ENCODE measurements at places on chromosomes 3 and 15.
A peak's percentile ranks its signal among the peaks of the same experiment; 100 is the strongest.

DNA sequence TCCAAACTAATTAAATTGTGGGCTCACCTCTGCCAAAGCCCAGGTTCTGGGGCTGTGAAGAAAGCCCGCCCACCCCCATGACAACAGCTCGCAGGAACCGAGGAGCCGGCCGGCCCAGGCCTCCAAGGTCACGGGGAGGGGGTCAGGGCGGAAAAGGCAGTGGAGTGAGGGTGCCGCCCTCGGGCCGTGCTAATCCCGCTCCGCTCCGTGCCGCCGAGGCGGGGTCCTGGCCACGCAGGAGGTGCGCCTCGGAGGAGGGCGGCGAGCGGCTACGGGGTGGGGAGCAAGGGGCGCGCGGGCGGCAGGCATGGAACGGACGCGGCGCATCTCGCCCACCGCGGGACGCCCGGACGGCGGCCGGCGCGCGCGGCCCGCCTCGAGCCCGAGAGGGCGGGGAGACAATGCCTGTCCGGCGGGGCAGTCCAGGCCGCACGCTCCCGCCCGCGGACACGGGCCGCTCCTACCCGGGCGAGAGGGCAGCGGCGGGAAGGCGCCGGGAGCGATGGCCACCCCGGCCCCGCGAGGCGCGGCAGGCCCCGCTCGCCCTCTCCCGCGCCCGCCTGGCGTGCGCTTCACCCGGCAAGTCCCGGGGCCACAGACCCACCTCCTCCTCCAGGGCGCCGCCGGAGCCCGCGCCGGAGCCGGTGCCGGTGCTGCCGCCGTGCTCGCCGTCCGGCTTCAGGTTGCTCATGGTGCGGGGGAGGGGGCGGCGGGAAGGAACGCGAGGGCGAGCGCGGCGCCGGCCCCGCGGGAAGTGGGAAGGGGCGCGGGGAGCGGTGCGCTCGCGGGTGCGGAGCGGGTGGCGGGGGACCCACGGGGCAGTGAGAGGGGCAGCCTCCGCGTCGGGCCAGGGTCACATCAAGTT is 528 bp downstream of the RBPMS2 start:
- DNase-seq, result no peak

DNA sequence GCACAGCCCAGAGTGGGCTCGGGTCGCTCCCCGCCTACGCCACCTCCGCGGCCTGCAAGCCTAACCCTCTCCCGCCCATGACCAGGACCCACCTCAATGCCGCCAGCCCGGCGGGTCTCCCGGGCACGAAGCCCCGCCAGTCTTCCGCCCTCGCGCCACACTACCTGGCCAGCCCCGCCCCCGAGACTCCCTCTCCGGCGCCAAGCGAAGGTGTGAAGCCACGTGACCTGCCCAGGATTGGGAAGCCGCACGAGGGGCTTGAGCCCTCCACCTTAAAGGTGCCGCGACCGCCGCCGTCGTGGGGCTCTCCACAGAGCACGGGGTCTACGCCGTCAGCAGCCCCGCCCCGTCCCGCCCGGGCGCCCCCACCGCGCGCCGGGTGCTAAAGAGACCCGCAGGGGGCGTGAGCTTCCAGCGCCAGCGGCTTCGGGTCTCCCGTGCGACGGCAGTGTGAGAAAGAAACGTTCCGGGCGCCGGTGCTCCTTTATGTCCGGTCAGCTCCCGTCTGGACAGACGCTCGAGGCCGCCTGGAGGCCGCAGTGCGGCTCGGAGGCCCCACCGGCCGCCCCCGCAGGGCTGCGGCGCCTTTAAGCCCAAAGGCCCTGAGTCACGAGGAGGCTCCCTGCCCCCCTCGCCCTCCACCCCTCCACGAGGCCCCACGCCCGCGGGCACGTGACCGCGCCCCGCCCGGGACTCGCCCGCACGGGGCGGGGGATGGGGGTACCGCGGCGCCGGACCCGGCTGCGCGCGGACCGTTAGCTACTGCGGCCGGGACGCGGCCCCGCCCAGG is at the start of gene CPEB1:
TSS of gene CPEB1 (minus strand) at position 319 of the 790 bp plus-strand sequence. CDS start 18,904 bp downstream, outside the sequence.
- peak; percentile 19 for DNase-seq

- DNase-seq, result no peak
These were observed 69.9 kb downstream of the EPHB3 start for GRCh38 chr3:184631472-184631861.

DNA sequence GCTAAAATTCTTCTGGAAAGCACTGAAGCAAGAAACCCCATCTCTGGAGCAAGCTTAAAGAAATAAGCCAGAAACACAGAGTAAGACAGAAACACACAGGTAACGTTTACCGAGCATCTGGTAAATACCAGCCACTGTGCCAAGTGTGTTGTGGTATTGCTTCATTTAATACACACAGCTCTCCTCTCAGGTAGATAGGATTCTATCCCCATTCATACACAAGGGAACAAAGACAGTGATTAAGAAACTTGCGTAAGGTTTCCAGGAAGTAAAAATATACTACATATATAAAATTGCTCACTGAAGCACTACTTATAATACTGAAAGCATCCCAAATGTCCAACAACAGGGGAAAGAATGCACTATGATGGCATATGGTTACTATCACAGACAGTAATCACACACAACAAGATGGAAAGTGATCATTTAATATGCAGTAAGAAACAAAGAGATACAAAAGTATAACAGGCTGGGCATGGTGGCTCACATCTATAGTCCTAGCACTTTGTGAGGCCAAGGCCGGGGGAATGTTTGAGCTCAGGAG is 27.5 kb downstream of the TAMM41 start:
- no peak for DNase-seq

DNA sequence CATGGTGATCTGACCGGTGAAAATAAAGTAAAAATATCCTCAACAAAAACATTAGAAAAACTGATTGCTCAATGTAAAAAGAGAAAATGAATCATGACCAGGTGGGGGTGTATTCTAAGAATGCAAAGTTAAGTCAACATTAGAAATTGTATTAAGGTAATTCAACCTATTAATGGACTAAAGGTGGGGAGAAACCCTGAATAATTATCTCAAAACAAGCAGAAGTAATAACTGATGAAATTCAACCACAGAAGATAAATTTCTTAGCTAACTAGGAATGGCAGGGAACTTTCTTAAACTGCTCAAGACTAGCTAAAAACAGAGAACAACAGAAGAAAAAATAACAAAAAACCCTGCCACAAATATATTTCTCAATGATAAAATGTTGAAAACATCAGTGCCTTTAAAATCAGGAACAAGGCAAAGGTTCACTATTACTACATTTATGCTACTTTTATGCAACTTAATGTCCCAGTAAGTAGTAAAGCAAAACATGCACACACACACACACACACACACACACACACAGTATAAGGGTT is 204.4 kb upstream of the THBS1 start:
- no peak for DNase-seq

- DNase-seq, result no peak
These were observed 160.5 kb upstream of the UMPS start for GRCh38 chr3:124569761-124570160.

GRCh38 chr3:113097960-113098447 is 107.2 kb downstream of the GTPBP8 start:
- no peak for DNase-seq

DNA sequence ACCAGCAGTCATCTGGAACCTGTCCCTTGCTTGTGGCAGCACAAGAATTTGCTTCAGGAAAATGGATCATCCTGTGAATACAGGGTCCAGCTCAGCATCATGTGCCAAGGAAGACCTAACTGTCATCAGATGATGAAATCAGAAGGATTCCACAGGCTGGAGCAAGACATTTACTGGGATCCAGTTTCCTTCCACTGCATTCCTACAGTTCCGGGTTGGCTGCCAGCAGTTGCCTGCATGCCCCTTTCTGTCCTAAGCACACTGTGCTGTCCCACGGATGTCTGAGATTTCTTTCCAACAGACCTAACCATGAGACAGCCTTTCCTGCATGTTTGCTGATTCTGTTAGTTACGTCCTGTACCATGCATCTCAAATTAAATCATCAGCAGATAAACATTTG is 140.7 kb downstream of the IMPG2 start:
- DNase-seq, result no peak

DNA sequence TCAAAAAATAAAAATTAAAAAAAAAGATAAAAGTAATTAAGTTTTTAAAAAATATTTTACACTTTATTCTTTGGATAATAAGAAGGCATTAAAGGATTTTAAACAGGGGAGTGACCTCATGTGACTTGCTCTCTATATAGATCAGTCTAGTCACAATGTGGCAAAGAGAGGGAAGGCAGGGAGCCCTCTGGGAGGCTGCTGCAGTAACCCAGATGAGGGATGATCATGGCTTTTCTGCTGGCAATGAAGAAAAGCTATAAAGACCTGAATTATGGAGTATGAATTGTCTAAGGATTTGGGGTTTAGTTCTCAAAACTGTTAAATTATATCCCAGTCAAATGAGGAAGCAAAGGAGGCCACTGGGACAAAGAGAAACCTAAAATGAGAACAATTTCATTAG is 58.1 kb downstream of the SUMF1 start:
- DNase-seq, result no peak

DNA sequence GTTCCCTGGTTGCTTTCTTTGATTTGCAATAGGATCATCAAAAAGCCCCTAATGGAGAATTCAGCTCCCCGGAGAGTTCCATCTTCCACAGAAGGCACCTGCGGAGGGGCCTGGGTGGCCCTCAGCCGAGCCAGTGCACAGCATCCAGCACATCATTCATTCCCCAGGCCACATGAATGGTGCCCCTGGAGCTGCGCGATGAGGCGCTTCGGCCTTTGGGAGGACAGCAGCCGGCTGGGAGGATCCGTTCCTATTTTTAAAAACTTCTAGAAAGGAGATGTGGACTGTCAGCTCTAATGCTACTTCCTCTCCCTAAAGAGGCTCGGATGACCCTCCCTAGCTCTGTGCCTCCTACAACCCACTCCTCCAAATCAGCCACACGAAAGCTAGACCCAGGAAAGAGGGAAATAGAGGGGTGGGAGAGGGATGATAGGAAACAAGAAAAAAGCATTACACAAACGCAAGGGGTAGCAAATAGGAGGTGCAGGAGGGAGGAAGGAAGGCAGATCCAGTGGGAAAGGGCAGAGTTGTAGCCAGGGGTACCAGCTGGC is 20.3 kb downstream of the EHD4 start:
- no peak for DNase-seq

DNA sequence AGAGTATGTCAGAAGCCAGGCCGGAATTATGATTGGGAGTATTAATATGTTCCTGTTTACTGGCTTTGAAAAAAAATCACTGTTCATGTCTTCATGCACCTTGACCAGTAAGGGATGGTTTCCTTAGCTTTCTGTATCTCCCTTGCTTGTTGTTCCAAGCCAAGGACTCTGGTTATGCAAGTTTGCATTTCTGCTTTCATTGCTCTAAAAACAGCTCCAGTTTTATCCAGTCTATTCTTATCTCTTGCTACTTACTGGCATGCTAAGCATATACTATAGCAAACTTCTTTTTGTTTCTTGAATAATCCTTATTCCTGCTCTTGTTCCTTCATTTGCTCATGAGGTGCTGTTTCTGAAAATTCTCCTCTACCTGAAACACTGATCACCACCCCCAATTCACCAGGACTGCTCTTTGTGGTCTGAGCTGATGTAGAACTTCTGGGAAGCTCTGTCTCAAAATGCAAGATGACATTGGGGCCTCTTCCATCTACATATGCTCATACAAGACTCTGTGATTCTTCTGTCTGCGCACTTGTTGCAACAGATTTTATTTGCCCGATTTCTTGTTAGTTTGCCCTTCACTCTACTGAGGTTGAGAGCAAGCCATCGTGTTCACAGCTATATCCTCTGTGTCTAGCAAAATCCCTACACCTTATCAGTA is 173.0 kb downstream of the EBLN2 start:
- DNase-seq, result no peak

DNA sequence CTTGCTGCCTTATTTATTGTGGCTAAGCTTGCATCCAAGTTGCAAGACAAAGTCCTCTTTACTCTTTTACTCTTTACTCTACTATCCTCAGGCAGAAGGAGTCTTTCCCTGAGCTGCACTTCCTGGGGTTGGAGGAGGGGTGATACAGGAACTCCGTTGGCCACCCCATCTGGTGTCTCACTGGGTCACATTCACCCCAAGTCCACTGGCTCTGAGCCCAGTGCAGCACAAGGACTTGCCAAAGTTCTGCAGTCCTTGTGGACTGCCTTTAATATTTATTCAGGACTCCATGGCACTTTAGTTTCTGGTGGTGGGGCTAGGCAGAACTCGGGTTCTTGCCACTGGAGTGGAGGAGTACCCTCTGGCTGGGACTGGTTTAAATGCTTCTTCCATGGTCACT is 165.4 kb upstream of the KCNH8 start:
- DNase-seq, result no peak

DNA sequence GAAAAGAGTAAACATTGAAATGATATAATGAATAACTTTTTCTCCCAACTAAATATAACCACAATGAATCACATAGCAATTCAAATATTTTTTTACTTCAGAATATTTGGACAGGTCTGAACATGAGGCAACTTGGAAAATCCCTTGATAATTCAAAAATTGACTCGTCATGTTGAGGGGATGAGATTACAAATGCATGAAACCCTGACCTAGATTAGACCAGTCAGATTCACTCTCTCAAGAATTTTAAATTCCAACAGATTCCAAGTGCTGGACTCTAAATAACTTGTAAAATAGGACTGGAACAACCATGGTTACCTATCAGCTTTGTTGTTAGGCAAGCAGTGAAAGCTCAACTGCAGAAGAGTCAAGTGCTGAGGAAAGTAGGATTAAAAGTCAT is 317.5 kb downstream of the GBE1 start:
- no peak for DNase-seq

DNA sequence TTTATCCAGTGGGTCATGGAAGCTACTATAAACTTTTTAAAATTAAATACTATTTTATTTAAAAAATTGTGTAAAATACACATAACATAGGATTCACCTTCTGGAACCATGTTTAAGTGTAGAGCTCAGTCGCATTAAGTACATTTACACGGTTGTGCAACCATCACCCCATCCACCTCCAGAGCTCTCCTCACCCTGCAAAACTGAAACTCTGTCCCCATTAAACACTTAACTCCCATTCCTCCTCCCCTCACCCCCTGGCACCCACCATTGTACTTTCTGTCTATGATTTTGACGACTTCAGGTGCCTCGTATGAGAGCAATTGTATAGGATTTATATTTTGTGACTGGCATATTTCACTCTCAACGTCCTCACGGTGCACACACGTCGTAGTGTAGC is 70.7 kb downstream of the APBA2 start:
- no peak for DNase-seq

DNA sequence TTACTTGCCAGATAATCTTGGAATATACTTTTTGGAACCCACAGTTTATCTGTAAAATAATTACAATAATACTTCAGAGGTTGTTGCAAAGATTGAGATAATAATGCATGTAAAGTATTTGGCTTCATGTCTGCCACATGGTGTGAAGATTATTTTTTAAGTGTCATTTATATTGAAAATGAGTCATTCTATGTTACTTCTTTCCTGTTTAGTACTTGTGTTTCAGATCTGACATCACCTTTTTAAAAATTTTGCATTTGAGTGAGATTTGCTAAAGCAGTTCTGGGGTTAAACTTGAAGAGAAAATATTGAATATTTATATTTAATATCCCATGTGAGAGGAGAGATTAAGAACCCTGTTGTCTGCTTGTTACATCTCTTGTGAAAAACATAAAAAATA is 31.2 kb downstream of the IQGAP1 start:
- DNase-seq, result no peak

GRCh38 chr15:67091071-67091979 is 25.9 kb downstream of the SMAD3 start:
- DNase-seq, result peak; percentile 46

GRCh38 chr3:103126115-103126514 is 691.3 kb downstream of the ZPLD1 start:
- DNase-seq, result no peak

Data from activated CD4-positive, alpha-beta T cell treated with anti-CD3 and anti-CD28 coated beads for 24 hours (primary cell).